ENCODE measurements at places on chromosomes 6 and 20.

GRCh38 chr20:58700121-58700821, 7.7 kb downstream of the NPEPL1 start:
- no peak for DNase-seq

DNA sequence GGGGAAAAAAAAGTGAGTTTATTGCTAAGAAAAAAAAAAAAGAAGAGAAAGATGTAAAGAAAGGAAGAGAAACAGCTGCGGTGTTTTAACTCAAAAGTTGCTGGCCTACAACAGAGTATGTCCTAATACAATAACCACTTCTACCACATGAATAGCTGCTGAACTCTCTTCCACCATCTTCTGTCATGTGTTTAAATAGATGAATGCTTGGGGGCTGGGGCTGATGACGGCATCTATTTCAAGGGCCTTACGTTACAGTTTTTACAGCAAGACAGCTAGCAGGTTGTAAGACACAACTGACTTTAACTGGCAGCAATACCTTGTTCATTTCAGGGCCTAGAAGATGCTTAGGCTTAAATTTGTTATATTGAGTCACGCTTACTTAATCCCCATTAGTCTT, 50.4 kb downstream of the MAP3K7 start:
- DNase-seq, result no peak

GRCh38 chr6:5998711-5999687, 7.7 kb downstream of the NRN1 start:
- DNase-seq, result no peak

DNA sequence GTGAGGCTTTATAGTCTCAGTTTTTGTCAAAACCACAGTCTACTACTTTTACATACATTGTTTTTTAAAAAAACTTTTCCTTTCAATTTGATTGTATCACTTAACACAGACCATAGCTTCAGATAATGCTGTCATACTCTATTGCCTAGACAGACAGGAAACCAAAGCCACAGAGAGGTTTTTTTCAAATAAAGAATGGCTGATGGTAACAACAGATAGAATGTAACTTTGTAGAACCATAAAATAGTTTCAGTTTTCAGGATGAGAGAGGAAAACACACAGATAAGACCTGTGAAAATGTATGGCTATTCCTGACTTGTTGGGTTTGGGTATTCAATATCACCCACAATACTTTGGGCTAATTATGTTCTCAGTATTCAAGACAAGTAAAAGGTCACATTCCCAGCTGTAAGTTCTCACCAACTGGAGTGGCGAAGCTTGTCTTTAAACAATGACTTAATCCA, 94.0 kb downstream of the ADGRG6 start:
- no peak for DNase-seq

DNA sequence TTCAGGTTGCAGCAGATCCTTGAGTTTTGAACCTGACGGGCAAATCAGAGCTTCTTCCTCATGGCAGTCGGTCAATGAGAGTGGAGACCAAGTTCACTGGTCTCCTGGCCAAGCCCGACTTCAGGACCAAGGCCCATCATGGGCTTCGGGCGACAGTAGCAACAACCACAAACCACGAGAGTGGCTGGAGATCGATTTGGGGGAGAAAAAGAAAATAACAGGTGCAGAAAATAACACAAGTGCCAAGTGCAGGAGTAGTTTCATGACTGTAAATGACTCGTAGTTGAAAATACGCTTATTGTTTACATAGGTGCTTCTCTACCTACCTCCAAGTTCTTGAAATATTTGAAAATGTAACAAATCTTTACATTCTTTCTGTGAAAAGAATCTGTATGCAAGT, 56.1 kb downstream of the DCBLD1 start:
- no peak for DNase-seq

- DNase-seq, result no peak
Measured at GRCh38 chr20:17712708-17713107, 12.9 kb downstream of the BANF2 start.

GRCh38 chr20:35117196-35117595, 24.6 kb upstream of the TRPC4AP start:
- DNase-seq, result no peak

GRCh38 chr6:160337301-160337700, 10.9 kb upstream of the SLC22A3 start:
- DNase-seq, result no peak

DNA sequence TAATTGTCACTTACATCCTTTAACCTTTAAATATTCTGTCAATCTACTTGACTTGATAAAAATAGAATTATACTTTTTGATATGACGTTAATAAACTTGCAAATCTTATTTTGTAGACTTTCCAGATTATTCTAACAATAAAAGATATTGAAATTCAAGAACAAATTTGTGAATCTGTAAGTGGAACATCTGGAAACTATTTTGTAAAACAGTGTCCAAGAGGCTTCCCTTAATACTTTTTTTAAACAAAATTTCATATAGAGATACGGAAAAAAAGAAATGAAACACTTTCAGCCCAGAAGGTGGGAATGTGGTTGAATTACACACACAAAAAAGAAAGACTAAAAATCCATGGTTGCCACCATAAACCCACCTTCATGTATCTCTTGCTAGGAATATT, 174.4 kb downstream of the COL19A1 start:
- DNase-seq, result no peak

DNA sequence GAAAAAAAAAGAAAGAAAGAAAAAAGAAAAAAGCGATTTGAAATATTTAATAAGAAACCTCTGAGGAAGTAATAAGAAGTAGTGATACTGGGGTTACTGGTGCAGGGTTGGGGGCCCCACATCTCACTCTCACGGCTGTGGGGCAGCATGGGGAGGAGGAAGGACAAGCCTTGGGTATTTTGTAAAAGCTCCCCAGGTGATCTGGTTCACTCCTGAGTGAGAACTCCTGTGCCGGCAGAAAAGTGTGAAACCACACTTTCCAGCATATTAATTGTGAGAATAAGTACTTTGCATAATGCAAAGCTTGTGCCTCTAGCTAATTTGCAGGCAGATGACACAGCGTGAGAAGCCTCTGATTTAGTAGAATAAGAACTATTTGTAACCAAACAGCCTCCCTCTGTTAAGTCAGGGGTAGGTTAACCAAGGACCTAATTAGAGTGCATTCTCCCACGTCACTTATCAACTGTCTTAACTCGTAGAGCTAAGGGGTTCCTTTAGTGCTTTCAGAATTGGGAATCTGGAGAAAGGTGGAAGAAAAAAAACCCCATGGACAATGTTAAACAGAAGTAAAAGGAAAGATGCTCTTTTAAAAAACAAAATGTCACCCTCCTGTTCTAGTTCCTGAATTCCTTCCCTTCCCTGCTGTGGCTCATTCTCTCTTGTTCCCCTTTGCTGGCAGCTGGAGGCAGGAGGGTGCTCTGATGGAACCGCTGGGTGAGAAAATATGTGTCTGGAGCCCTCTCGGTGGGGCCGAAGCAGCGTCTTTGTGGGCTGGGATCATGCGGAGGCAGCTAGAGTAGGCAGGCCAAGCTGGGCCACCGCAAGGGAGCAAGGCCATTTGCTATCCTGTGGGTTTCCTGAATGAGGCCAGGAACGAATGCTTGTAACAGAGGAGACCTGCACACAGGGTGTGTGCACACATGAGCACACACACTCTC, 108.7 kb downstream of the FYN start:
- no peak for DNase-seq

GRCh38 chr20:24497851-24498250, 28.4 kb downstream of the SYNDIG1 start:
- DNase-seq, result no peak

DNA sequence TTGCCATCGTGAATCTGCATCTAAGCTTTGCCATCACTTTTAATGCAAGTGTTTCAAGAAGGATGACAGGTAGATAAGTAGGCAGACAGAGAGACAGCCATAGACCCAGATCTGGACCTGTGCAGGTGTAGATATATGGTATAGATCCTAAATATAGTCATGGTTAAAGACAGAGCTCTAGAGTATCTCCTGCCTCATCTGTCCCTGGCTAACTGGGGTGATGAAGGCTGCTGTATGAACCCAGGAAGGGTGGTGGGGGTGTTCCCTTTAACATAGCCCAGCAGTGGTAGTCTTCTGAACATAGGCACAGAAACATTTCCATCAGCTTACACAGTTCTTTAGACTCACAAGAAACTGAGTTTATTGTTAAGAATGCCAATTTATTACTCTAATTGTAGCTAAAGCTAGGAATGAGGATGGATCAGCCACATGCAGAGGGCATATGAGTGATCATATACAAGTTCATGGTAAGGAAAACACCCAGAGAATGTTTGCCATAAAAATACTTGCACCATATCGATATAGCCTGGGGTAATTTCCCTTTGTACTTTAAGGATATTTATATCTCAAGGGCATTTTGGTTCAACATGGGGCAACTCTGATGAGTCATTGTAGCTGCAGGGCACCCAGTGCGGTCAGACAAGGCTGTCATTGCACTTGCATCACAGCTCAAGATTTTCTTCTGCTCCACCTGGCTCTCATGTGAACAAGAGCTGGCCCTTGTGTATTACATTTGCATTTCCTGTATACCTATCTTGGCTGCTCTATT, 587.2 kb downstream of the EPM2A start:
- no peak for DNase-seq

DNA sequence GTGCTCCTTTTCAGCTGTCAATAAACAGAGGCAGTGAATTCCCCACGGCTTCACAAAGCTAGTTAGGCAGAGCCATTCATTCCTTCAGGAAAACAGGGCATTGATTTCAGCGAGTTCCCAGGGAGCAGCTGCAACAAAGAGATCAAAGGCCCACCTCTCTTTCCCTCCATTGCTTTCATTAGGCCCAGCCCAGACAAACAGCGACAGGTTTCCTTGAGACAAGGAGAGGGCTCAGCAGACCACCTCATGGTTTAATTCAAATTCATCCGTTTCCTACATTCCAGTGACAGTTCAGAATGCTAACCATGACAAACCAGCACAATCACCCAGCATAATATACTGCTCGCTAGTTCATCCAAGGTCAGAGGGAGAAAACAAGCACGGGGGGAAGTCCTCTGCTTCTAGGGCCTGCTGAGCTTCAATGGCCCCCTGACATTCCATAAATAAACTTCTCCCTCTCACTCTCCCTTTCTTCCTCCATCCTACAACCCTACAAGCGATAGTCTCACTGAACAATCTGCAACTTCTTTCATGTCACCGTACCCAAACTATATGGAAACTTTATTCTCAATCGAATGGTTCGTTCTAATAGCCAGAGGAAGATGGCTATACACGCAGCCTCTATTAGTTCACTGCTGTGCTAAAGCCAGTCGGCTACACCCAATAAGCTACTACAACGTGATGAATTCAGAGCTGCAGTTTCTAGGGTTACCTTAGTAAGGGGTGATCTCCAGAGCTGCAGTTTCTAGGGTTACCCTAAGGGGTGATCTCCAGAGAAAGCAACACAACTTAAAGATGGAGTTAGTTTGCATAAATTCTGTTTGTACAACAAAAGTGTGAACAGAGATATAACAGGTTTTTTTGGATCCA, 34.7 kb downstream of the PLAGL1 start:
- no peak for DNase-seq

GRCh38 chr6:137542713-137543112, 48.5 kb upstream of the OLIG3 start:
- DNase-seq, result no peak

- no peak for DNase-seq
Measured at GRCh38 chr6:14763139-14763538, 482.7 kb upstream of the JARID2 start.

DNA sequence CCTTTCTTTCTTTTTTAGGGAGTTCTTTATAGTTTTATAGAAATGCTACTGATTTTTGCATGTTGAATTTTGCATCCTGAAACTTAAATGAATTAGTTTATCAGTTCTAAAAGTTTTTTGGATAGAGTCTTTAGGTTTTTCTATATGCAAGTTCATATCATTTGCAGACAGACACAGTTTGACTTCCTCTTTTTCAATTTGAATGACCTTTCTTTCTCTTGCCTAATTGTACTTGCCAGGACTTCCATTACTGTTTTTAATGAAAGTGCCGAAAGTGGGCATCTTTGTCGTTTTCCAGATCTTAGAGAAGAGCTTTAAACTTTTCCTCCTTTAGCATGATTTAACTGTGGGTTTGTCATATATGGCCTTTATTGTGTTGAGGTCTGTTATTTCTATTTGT, 21.1 kb upstream of the EDN1 start:
- no peak for DNase-seq

DNA sequence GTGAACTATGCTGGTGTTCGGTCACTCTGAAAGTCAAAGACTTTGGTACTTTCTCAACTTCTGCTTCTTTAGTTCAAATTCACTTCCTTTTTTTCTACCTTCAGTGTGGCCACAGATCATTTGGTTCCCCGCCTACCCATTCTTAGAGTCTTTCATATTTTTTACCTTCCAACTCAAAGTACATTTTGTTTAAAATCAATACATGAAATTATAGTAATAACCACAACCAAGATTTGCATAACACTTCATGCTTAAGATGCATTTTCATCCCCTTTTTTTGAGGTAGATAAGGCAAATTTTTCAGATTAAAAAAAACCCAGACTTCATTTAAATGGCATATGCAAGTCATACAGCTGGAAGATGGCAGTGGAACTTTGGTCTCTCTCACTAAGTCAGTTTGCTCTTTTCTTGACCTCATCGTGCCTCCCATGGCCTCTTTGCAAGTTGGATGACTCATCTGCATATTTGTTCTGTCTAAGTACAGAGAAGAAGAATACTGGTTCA, 11.9 kb upstream of the CNR1 start:
- DNase-seq, result no peak

DNA sequence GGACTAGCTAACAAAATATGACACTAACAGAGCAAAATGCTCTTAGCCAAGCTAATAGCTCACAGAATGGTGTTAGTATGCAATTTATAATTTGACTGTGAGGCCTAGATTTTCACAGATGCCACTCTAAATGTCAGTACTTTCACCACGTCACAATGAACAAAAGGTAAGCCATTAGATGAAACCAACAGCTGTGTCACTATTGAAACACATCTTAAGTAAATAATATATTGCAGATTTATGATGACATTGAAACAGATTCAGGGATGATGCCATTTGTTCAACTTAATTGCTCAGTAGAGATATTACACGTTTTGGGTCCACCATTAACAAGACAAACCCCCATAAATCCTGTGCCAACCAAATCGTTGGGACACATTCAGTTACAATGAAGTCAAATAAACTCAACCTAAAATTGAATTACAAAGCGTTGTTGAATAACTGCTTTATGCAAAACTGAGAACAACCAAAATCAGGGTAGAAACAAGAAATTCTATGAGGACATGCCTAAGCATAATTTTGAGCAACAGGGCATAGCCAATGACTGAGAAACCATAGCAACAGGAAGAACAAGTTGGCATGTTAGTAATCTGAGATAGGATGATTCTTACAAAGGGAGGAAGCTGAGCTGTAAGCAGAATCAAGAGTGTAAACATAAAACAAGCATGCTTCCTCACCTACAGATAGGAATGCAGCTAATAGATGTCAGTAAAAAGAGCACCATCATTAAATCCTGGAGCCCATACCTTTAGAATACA, 85.6 kb upstream of the KHDRBS2 start:
- no peak for DNase-seq

GRCh38 chr20:54223751-54224150, 15.9 kb downstream of the PFDN4 start:
- DNase-seq, result no peak
